NCI-H446 treated with DMSO at 0.1 percent for 48 hours (cell line): ENCODE measurements at places on chromosomes 1 and 21.

- DNase-seq, result no peak
Measured at GRCh38 chr1:192350356-192350755, 33.6 kb downstream of the RGS21 start.

GRCh38 chr1:7002728-7003127 is 217.5 kb downstream of the CAMTA1 start:
- no peak for DNase-seq

GRCh38 chr1:35243691-35244090 is 24.8 kb upstream of the ZMYM4 start:
- no peak for DNase-seq

- no peak for DNase-seq
Measured at GRCh38 chr1:43973981-43974442, 748 bp upstream of the ATP6V0B start.

- no peak for DNase-seq
Measured at GRCh38 chr1:81374481-81374880, 426.3 kb upstream of the ADGRL2 start.

- DNase-seq, result peak; percentile 22
Measured at GRCh38 chr1:182446033-182446669, 3.8 kb upstream of the RGSL1 start.

GRCh38 chr1:51287966-51288365 is 42.4 kb downstream of the TTC39A start:
- no peak for DNase-seq
